ENCODE measurements at places on chromosomes 1 and 21.
A peak's percentile ranks its signal among the peaks of the same experiment; 100 is the strongest.

GRCh38 chr1:31453384-31454079 lies 40.5 kb downstream of the SERINC2 start:
- no peak for DNase-seq

GRCh38 chr1:192158181-192158580 lies at the start of gene RGS18:
RGS18 (plus strand) TSS chr1:192158462; CDS start chr1:192158638, 176 bp downstream.
- no peak for DNase-seq

DNA sequence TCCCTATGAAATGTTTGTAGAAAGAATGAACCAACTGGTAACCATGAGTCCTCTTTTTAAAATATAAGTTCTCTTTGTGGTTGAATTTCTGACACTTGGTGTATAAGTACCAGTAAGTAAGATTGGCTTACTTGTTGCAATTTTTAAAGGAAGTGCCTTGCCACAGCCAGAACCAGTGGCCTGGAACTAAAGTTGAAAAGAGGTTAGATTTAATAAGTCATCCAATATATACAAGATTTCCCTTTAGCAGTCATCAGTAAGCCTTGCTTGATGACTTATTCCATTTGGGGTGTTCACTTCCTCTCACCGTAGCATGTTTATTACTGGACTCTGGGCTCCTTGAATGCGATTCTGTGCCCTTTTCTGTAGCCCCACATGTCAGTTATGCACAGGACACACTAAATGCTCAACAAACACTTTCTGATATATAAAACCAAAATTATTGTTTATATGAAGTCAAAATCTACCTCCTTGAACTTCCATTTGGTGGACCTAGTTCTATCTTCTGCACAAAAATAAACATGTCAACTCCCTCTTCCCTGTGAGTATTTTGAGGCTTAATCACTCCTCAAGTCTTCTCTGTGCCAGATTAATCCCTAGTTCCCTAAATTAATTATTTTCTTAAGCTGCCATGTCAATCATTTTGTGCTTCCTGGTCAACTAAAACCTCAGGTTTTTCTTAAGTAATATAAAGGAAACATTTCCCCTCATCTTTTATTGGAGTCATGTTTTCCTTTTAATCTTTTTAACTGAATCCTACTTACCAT lies 218.1 kb downstream of the ST6GALNAC3 start:
- no peak for DNase-seq

DNA sequence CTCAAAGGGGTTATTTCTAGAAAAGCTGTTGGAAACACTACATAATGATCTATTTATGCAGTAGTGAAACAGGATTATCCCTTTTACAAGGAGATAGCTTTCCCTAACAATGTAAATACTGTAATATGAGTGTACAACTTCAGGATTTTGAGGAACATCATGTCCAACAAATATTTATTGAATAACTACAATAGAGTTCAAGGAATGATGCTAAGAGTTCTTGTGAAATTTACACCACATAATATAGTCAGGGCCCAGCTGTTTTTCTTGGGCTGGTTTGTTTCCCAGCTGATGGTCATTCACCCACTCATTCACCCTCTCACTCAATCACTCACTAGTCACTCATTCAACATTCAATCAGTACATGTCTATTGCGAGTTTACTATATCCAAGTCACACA lies 12.3 kb upstream of the LYPLAL1 start:
- DNase-seq, result no peak

GRCh38 chr21:42056468-42056867 lies 14.6 kb upstream of the UMODL1 start:
- DNase-seq, result no peak

- DNase-seq, result peak; percentile 32
These were observed 285.3 kb upstream of the C1orf105 start for GRCh38 chr1:172135076-172135672.

GRCh38 chr1:116881879-116882520 lies 27.7 kb upstream of the PTGFRN start:
- DNase-seq, result no peak

DNA sequence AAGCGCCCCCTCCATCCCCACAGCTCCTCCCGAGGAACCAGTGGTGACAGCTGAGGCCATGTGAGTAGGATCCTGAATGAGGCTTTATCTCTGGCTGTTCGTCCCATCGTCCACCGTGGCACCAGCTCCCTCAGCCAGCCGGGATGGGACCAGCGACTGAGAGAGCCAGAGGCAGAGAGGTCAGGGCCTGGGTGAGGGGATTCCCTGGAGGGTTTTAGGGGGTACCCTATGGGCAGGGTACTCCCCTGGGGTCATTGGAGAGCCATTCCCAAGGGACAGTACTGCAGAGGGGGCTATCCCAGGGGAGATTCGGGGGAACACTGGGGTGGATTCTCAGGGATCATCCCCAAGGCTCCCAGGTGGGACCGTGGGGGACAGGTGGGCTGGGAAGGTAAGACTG lies 2.4 kb downstream of the TMEM125 start:
- no peak for DNase-seq

DNA sequence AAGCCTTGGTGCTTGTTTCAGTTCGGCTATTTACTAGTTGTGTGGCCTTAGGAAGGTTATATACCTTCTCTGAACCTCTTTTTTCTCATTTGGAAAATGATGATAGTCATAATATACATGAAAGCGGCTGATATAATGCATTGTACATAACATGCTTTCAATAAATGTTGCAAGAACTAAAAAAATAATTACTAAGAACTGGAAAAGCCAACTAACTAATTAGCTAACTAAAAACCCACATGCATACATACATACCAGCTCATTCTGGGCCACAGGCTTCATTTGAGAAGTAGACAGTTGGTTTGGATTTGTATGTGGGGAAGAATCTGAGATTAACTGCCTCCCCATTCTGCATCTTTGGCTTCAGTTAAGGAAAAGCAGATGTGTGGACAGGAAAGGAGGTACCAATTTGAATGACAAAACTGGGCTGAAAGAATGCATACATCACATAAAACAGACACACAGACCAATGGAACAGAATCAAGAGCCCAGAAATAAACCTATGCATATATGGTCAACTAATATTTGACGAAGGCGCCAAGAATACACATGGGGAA lies 217.9 kb downstream of the TM2D1 start:
- DNase-seq, result no peak

DNA sequence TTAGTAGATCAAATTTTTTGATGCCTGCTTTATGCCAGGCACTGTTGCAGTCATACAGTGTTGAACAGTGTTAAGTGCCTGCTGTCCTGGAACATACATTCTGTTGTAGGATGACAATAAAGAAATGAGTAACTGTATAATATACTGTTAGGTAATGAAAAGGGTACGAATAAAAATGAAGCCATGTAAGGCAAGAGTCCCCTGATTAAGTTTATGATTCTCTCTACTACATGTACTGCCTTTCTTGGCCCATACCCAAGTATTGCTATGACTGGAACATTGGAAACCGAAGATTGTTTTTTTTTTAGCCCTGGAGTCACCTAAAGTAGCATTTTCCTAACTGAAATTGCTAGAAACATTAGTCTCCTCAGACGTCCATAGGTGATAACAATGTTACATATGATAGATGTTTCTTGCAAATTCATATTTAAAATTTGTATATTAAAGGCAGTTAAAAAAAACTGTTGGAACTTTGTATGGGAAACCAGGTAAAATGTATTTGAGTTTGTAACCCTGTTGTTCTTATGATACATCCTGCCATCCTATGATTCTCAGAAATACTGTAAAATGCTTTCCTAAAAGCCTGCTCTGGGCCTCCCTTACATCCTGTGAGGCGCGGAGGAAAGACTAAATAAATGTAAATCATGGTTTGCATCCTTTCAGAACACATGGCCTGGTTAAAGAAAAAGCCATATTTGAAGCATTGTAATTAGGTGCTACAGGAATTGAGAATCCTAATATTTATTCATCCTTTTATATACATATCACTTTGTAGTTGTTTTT lies 5.8 kb downstream of the ATP5PB start:
- no peak for DNase-seq
